Diencephalon (tissue), 1 donor: ENCODE measurements at places on chromosomes 16 and 17. TPM values are rescaled to one million over a fixed set of nuclear protein-coding genes. Genes with fewer than 3 reads are reported as not detected.

The KRT12 gene
- not detected for total RNA-seq

The PKD1 gene
- total RNA-seq = 78.2 TPM

The CNTNAP4 gene
- 79.4 TPM for total RNA-seq

The CCL15 gene
- not detected for total RNA-seq

The CCL14 gene
- not detected for total RNA-seq

The FAM20A gene
- 3.0 TPM for total RNA-seq

The PPY gene
- total RNA-seq = not detected

The RDM1 gene
- total RNA-seq = 3.0 TPM

The ZP2 gene
- 0.23 TPM for total RNA-seq
